Stimulated activated CD4-positive, alpha-beta T cell treated with anti-CD3 and anti-CD28 coated beads, Interleukin-2, amount 100 ng/mL, for 48 hours (primary cell): ENCODE measurements at places on chromosomes 12 and 14.

DNA sequence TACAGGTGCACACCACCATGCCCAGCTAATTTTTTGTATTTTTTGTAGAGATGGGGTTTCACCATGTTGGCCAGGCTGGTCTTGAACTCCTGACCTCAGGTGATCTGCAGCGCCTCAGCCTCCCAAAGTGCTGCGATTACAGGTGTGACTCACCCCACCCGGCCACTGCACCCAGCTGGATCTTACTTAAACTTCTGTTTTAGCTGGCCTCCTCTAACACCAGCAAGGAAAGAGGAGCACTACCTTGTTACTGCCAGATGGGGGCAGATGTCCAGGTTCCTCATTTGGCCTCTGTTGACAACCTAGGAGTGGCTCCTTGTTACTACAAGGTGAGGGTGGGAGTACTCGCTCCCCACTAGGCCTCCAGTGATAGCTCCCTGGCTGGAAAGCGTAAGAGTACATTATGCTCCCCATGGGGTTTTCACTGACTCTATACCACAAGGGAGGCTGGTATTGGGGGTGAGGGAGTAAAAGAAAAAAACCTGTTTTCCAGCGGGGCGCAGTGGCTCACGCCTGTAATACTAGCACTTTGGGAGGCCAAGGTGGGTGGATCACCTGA is 13.2 kb upstream of the ARF6 start:
- peak; percentile 49 for DNase-seq

GRCh38 chr12:89862511-89863445 is 154.1 kb upstream of the ATP2B1 start:
- no peak for DNase-seq

DNA sequence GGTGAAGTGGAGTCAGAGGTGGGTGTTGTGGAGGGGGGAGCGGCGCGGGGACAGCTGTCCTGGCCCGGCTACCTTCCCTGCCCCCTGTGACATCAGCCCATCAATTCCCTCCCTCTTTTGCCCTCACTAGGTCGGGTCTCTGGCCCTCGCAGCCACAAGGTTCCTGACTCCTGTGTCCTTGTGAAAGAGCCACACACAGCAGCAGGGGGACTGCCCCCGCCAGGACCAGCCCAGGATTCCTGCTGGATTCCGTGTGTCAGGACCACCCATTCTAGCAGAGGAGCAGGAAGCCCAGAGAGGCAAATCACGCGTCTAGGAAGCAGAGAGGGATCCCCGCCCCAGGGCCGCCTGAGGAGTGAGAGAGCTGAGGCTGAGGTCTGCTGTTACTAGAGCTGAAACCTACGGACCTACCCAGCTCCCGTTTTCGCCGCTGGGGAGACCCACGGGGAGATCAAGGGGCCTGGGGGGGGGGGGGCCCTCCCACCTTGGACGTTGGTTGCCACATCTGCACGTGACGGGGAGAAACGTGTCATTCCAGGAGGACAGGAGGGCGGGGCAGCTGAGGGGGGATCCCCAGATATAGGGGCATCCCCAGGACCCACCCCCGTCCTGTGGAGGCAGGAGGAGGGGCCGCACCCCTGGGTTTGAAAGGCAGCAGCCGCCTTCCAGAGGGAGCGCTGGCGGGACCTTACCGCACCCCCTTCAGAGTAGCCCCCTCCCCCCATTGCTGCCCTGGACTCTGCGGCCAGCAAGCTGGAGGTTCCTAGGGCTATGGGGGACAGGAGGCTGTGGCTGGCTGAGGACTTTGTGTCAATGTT is 12.5 kb upstream of the INF2 start:
- peak; percentile 30 for DNase-seq

DNA sequence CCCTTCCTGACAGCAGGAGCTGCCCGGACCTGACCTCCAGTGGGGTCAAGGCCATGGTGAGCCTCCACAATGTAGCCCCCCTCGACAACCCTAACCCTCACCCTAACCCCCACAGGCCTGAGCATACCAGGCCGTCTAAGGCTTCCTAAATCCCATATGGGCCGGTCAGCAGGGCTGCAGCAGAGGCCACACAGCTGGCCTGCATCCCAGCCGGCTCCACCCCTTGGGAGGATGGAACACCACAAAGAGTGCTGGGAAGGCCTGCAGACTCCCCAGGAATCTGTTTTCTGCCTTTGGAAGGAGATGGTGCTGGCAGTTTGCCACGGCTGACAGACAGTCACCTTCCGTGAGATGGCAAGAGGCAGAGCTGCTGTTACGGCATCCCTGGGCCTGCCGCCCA is 2.8 kb downstream of the TMEM179 start:
- DNase-seq: no peak

DNA sequence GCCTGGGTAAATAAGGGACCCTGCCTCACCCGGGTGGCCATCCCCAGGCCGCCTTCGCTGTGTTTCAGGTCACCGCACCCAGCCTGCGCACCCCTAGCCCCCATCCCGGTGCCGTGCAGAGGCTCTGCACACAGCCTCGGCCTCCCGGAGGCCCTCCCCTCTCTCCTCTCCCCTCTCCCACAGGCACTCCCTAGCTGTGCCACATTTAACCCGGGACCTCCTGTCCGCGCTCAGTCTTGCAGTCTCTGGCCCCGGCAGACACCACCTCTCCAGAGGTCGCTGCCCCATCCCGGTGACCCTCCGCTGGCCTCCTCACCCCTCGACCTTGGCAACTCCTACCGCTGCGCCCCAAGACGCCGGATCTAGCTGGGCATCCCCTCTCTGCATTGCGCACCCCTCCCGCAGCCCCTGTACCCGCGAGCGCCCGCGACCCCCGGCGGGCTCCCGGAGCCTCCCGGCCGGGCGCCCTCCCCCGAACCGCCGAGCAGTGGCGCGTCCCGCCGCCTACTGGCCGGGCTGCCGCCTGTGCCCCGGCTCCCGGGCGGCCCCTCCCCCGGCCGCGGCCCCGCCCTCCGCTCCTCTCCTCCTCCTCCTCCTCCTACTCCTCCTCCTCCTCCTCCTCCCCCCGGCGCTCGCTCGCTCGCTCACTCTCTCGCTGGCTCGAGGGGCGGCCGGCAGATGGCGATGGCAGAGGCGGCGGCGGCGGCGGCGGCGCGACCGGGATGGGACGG is 120.7 kb downstream of the AACS start:
- peak; percentile 34 for DNase-seq

DNA sequence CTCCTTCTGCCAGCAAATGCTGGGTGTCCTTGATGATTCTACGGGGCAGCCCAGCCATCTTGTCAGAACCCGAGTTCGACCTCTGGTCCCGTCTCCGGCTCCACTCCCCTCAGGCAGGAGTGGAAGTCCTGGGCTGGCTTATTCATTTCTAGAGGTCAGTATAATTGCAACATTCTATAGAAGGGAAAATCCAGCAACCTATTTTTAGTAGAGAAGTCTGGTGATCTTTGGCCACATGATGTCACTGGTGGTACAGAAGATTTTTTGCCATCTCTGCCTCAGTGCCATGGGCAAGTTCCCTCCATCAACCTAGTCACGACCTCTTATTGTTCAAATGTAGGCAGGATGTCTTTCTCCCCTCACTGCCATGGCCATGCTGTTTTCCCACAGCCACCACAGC is 22.4 kb downstream of the OR10G2 start:
- DNase-seq: no peak

DNA sequence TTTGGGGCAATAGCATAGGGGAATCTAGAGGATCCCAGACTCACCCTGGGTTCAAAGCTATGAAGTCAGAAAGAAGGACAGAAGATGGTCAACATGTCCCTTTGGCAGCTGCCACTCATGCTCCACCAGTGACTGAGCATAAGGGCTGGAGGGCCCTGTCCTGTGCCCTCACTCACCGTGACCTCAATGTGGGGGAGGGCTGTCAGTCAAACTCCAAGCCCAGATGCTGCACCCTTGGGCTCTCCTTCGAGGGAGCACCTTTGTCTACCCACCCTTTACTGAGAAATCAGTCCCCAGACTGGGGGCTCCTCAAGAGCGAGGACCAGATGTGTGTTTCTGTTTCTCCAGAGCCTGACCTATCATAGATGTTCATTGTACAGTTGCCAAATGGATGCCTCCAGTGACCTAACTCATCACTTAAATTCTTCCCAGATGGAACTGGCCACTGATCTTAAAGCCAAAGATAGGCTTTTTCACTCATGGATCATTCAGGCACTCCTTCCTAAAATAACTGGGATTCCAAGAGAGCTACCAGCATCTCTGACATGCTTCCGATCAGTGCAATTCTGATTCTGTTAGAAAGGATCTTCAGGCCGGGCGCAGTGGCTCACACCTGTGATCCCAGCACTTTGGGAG is 27.2 kb upstream of the VSX2 start:
- no peak for DNase-seq

- DNase-seq: no peak
These were observed 124.9 kb upstream of the MED13L start for GRCh38 chr12:116402163-116402939.

DNA sequence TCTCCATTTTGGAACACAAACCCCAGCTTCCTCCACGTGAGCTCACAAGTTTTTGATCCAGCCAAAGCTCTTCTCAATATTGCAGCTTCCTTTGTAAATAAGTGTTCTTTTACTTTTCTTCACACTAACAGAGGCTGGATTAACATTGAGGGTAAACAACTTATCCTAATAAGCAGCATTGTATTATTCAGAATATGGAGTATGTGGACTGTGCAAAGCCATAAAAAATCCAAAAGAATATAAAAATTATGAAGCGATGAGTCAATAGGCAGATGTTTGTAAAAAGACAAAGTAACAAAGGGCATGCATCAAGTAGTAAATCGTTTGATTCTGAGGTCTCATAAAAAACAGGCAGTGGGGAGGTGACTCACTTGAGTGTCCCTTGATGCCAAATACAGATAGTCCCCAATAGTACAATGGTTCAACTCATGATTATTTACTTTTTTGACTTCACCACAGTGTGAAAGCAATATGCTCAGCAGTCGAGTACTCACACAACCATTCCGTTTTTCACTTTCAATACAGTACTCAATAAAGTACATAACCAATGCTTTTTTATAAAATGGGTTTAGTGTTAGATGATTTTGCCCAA is 23.1 kb upstream of the KCNK10 start:
- no peak for DNase-seq

DNA sequence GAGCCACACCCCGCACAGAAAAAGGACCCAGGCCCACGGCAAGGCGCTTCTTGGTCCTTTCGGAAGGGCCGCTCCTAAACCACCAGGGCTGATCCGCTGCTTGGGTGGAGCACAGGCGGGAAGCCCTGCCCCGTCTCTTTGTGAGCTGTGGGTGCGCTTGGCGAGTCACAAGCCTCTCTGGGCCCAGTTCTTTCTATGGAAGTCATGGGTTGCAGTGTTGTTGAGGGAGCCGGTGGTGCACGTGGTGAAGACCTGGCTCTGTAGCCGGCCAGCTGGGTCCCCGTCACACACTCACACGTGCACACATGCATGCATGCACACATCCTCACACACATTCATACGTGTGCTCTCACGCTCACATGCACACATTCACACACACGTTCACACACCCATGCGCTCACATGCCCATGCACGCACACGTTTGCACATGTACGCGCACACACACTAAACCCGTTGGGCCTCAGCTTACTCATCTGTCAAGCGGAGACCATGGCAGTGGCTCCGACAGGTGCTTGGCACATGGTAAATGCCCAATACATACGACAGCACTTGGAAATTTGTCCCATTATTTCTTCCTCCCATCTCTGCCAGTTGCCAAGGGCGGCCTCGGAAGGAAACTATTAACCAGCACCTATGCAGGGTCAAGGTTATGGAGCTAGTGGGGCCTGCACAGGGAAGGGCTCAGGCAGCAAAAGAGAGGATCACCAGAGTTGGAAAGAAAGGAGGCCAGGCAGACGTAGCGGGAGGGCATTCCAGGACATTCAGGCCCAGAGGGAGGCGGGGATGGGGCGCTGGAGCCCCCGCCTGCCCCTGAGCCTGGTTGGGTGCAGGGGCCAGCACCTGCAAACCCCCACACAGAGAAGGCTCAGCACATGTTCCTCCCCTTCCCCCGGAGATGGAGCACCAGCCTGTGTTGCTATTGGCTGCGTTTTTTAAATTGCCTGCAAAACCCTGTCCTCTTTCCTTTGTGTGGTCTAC is 96.9 kb downstream of the SETD3 start:
- DNase-seq: no peak

DNA sequence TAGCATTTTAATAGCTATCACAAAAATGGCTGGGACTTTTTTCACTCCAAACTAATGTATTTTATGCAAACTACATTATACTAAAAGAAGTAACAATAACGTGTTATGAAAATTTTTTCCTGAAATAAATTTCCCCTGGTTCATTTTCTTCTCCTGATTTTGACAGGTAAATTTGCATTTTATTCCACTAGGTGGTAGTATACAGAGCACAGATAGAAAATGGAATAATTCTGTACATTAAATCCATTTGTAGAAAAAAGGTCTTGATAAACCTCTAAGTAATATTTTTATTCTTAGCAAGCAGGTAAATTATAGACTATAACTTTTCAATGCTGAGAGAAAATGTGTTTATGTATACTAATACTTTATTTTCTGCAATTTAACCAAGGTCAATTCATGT is 96.5 kb downstream of the BCAT1 start:
- DNase-seq: no peak

DNA sequence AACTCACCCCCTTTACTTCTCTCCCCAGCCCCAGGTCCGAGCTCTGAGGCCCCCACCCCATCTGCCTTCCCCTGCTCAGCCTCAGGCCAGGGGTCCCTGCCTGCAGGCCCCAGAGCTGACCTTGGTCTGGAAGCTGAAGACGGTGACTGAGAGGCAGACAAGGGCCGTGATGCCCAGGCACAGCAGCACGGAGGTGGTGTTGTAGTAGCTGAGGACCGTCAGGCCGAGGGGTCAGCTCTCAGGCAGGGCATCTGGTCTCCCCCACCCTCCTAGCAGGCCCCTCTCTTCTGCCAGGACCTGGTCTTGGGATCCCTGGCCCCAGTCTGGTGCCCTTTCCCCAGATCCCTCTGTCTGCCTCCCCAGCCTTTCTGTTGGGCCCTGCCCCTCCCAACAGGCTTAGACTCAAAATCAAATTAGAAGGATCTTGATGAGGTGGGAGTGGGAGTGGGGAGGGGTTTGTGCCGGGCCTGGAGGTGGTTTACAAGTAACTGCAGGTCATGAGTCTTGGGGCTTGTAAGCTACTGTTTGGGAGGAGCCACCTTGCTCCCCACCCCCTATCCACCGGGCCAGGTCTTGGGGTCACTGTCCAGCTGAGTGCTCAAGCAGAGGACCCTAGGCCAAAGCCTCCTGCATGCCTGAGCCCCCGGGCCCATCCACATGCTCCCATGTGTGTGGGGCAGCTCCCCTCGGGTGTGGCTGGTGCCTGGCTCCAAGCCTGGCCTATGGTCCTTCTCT is 14.2 kb downstream of the FAIM2 start:
- no peak for DNase-seq

DNA sequence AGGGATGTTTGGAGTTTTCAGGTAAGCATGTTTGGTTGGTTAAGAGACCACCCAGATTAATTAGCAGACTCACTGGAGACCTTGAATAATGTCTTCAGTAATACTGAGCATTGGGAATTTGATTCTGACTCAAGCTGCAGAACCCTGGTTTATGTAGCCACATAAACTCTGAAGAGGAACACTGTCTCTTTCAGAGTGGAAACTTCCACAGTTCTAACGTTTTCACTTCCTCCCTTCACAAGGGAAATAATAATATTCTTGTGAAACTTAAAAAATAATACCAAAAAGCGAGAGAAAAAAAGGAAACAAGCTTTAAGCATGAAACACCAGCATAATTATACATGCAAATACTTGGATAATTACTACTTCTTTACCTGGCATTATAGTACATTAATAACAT is 40.0 kb upstream of the ST8SIA1 start:
- DNase-seq: no peak

- DNase-seq: no peak
These were observed 150.4 kb downstream of the CALM1 start for GRCh38 chr14:90547250-90547649.

- DNase-seq: no peak
These were observed 280.5 kb downstream of the FBXL14 start for GRCh38 chr12:1313906-1314305.

GRCh38 chr12:12734054-12734453 is 16.9 kb downstream of the CDKN1B start:
- no peak for DNase-seq
